T-helper 17 cell (primary cell): ENCODE measurements at places on chromosomes 1 and 21. TPM values are rescaled to one million over a fixed set of nuclear protein-coding genes. Genes with fewer than 3 reads are reported as not detected.

DNA sequence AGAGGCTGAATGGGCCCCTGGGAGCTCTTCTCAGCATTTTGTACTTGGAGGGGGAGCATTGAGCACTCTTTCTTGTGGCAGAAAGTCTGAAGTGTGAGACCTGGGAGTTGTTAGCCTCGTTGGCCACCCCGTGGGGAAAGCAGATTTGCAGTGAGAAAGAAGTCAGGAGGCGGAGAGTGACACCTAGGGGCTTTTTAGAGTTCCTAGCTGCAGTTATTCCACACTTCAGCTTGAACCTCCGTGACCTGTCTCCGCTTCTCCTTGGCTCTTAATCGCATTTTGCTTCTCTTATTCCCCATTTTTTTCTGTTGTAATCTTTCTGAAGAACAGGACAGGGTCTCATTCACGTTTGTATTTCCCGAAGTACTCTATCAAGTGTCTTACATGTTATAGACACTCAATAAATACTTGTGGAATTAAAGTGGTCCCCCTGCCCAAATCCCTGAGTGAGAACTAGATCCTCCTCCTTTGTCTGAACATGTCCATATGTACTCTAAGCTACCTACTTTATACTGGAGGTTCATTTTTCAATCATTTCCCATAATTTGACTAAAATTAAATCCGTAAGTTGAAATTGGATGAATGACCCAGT is 14.5 kb upstream of the C1orf141 start:
- no peak overlapping the region for H3K4me3 ChIP-seq
- H3K4me1 ChIP-seq, result peaks cover 24% of the 10 kb centered on the region
- no peak for DNase-seq

GRCh38 chr1:58035523-58035922 is 511.0 kb downstream of the OMA1 start:
- H3K4me3 ChIP-seq, result no peak overlapping the region
- no peak for DNase-seq
- no peak overlapping the region for H3K27ac ChIP-seq
- peaks cover 3% of the 10 kb centered on the region for H3K4me1 ChIP-seq
- H3K36me3 ChIP-seq, result no peaks in the 10 kb centered on the region
- H3K27me3 ChIP-seq, result peaks cover 55% of the 10 kb centered on the region

The ITLN1 gene
- not detected for total RNA-seq

GRCh38 chr1:228884196-228884595 is 148.9 kb downstream of the RHOU start:
- no peak overlapping the region for H3K27ac ChIP-seq

DNA sequence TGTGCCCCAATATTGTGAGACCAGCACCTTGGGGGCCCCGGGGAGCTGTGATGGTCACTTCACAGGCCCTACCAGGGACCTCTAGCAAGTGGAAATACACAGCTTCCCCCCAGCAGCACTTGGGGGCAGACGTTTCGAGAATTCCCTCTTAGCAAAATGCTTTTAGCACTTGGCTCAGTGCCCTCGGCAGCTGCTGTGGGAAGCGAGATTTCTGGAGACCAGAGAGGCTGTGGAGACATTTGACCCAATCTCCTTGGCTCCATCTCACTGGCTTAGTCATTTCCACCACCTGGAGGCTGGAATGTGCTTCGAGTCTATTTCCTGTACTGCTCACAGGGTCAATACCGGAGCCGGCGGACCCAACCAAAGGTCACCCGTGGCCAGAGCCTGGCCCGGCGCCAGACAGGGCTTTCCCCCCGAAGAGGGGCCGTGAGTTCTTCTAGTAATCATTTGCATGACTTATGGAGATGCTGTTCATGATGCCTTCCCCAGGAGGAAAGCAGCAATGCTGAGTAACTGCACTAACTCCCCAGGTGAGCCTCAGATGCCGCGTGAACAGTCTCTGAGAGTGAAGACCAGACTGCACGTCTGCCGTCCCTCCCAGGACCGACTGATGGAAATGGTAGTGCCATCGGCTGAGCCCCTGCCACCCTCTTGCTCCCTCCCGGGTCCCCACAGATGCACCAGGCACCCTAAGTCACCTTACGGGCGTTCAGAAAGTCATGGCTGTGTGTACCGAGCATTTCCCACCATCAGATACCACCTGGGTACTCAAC is 4.4 kb upstream of the C2CD2 start:
- no peak overlapping the region for H3K27ac ChIP-seq
- no peak for DNase-seq
- no peak overlapping the region for H3K4me3 ChIP-seq

- peaks cover 3% of the 10 kb centered on the region for H3K36me3 ChIP-seq
- H3K4me1 ChIP-seq, result no peaks in the 10 kb centered on the region
Measured at GRCh38 chr1:159177272-159177907, 6.0 kb downstream of the CADM3 start.

The PDZK1 gene
- total RNA-seq, result not detected

GRCh38 chr1:155166051-155166470 is 7.0 kb downstream of the KRTCAP2 start:
- peaks cover 5% of the 10 kb centered on the region for H3K36me3 ChIP-seq
- no peak for DNase-seq
- H3K4me3 ChIP-seq, result no peak overlapping the region
- H3K4me1 ChIP-seq, result peaks cover 22% of the 10 kb centered on the region
- no peaks in the 10 kb centered on the region for H3K27me3 ChIP-seq

The CCSAP gene
- 29.0 TPM for total RNA-seq

- no peak overlapping the region for H3K27ac ChIP-seq
- DNase-seq, result no peak
- H3K36me3 ChIP-seq, result no peaks in the 10 kb centered on the region
Measured at GRCh38 chr1:201649761-201650622, 111.1 kb downstream of the NAV1 start.

DNA sequence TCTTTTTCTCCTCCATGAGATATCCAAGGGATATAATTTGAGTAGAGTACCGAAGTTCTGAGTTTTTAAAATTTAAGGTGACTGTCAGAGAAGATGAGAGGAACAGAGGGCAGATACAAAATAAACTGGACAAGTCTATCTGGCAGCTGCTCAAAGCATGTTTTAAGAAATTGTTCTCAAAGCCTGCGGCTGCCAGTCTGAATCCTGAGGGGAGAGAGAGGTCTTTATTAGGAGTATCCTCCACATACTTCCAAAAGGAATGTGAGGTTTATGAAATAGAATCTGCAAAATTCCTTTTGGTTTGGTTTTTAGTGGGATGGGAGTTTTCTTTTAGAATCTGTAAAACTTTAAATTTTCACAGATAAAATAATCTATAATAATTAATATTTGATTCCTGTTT is 41.3 kb downstream of the TTC13 start:
- no peak overlapping the region for H3K4me3 ChIP-seq
- peaks cover 19% of the 10 kb centered on the region for H3K4me1 ChIP-seq
- DNase-seq, result no peak
- peak overlapping the region; percentile 65 for H3K27ac ChIP-seq
- H3K27me3 ChIP-seq, result no peaks in the 10 kb centered on the region

DNA sequence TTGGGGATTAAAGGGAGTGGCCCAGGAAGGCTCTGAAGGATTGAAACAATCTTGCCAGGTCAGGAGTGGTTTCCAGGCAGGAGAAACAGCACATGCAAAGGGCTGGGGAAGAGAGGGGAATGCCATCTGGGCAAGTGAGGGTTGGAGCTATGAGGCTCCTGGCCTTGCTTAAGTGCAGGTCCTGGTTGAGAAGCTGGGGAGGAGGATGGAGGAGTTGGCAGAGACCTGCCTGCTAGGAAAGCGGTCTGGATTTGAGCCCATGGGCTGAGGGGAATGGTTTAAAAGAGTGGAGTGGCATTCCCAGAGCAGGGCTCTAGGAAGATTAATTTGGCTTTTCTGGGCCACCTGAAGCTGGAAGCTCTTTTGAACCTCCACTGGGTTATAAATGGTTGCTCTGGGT is 9.2 kb downstream of the IGSF21 start:
- peaks cover under 1% of the 10 kb centered on the region for H3K4me1 ChIP-seq
- no peak overlapping the region for H3K4me3 ChIP-seq
- H3K27ac ChIP-seq, result no peak overlapping the region
- peaks cover 66% of the 10 kb centered on the region for H3K27me3 ChIP-seq

The AVPR1B gene
- total RNA-seq, result not detected

DNA sequence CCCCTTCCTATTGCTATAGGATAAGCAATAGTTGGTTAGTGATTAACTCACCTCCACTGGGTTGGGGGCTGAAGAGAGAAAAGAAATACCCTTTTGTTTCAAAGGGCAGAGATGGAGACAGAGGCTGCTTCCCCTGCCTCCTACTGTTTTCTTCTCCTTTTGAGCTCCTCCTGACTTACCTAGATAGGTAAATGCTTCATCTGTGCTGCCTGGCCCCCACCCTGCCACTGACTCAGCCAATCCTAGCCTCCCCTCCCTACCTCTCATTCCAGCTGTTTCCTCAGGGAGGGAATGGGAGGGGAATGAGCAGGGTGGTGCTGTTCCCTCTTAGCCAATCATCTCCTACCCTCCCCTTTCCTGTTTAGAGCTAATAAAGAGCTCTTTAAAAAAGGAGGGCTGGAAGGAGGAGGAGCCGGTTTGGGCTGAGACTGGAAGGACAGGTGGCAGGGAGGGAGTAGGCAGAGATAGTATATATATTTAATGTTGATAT is at the start of gene C1orf116:
Gene C1orf116 (minus strand): TSS at position 229 of the 490 bp plus-strand sequence. CDS start 5,158 bp downstream, outside the sequence.
- peaks cover 3% of the 10 kb centered on the region for H3K4me1 ChIP-seq
- H3K36me3 ChIP-seq, result peaks cover 4% of the 10 kb centered on the region
- no peak within 1 kb of the TSS for H3K27ac ChIP-seq
- no peak for DNase-seq
- no peak within 1 kb of the TSS for H3K4me3 ChIP-seq

GRCh38 chr1:59979666-59980065 is 53.1 kb upstream of the CYP2J2 start:
- peaks cover 41% of the 10 kb centered on the region for H3K27me3 ChIP-seq
- no peak overlapping the region for H3K4me3 ChIP-seq
- H3K36me3 ChIP-seq, result no peaks in the 10 kb centered on the region
- no peak for DNase-seq
- peaks cover 9% of the 10 kb centered on the region for H3K4me1 ChIP-seq

GRCh38 chr1:173356191-173356762 is 120.9 kb upstream of the PRDX6 start:
- H3K4me3 ChIP-seq, result no peak overlapping the region
- H3K4me1 ChIP-seq, result peaks cover 6% of the 10 kb centered on the region
- no peaks in the 10 kb centered on the region for H3K27me3 ChIP-seq
- no peak overlapping the region for H3K27ac ChIP-seq
- DNase-seq, result no peak

GRCh38 chr1:35222322-35223083 is 29.6 kb upstream of the SFPQ start:
- H3K4me3 ChIP-seq, result no peak overlapping the region
- no peak for DNase-seq
- H3K4me1 ChIP-seq, result peaks cover 3% of the 10 kb centered on the region
- no peak overlapping the region for H3K27ac ChIP-seq

DNA sequence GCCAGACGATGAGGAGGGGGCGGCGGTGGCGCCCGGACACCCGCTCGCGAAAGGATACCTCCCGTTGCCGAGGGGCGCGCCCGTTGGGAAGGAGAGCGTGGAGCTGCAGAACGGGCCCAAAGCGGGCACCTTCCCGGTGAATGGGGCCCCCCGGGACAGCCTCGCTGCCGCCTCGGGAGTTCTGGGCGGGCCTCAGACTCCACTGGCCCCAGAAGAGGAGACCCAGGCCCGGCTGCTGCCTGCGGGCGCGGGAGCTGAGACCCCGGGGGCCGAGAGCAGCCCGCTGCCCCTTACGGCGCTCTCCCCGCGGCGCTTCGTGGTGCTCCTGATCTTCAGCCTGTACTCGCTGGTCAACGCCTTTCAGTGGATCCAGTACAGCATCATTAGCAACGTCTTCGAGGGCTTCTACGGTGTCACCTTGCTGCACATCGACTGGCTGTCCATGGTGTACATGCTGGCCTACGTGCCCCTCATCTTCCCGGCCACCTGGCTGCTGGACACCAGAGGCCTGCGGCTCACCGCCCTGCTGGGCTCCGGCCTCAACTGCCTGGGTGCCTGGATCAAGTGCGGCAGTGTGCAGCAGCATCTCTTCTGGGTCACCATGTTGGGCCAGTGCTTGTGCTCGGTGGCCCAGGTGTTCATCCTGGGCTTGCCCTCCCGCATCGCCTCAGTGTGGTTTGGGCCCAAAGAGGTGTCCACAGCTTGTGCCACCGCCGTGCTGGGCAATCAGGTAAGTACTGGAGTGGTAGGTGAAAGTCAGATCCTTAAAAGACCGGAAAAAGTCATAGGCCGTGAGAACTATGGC is 588 bp downstream of the FLVCR1 start:
- no peak overlapping the region for H3K27ac ChIP-seq
- no peak overlapping the region for H3K4me3 ChIP-seq
- H3K36me3 ChIP-seq, result peaks cover 5% of the 10 kb centered on the region
- no peak for DNase-seq
- H3K4me1 ChIP-seq, result peaks cover 19% of the 10 kb centered on the region

The APOBEC4 gene
- total RNA-seq, result not detected

The ANKRD34A gene
- total RNA-seq, result 0.70 TPM

- no peak overlapping the region for H3K27ac ChIP-seq
- DNase-seq, result no peak
- H3K4me3 ChIP-seq, result no peak overlapping the region
Measured at GRCh38 chr1:94636624-94637023, 95.1 kb upstream of the F3 start.

The CFHR3 gene
- total RNA-seq, result not detected

DNA sequence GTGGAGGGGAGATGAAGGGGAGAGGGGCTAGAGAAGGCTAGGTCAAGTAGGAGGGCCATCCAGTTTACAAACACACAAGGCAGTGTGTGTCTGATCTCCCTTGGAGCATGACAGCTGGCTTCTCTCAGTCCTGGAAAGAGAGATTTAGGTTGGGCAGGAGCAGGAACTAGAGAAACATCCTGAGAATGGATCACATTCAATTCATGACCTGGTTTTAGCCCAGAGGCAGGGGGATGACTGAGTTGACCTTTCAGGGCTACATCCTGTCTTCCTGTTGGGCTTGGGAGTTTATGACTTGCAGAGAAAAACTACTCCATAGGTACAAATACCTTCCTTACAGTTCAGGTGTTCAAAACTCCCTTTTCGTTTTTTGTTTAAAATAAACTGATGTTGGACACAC is 97.0 kb downstream of the IGSF21 start:
- DNase-seq, result no peak
- no peak overlapping the region for H3K4me3 ChIP-seq
- H3K27ac ChIP-seq, result no peak overlapping the region
- H3K36me3 ChIP-seq, result no peaks in the 10 kb centered on the region

DNA sequence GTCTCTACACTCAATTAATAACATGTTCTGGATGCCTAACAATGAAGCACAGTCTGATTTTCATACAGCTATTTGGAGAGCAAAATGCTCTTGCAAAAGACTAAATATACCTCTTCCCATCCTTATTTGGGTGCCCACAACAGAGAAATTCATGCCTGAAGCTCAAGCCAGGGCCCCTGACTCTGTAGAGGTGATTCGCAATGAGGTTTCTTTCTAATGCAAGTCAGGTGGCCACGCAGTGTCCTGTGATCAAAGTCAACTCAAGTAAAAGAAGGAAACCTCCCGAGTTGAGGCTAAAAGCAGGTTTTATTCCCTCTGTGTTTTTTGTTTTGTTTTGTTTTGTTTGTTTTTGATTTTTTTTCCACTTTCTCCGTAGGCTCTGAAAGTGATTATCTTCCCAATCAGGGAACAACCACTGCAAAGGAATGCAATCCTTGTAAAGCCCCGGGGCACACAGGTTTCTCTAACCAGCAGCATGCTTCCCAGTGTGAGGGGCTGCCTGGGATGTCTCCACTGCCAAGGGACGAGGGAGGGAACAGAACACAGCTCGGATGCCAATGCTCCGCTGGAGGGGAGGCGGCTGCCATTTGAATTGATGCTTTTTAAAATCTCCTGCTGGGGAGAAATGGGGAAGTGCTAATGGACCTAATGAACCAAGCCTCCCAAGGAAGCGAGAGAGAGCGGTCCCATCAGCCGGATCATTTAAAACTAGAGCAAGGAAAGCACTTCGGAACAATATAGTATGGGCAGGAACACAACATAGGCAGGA is 73.8 kb upstream of the SSX2IP start:
- no peak overlapping the region for H3K4me3 ChIP-seq
- H3K27me3 ChIP-seq, result peaks cover 62% of the 10 kb centered on the region
